ENCODE measurements at places on chromosomes 1 and 21.

- H3K4me3 ChIP-seq: no peak overlapping the region
- no peak for DNase-seq
- no peaks in the 10 kb centered on the region for H3K4me1 ChIP-seq
Observed at GRCh38 chr1:64683419-64683818, 61.5 kb upstream of the RAVER2 start.

GRCh38 chr1:176448340-176448739 is 14.6 kb upstream of the PAPPA2 start:
- H3K4me1 ChIP-seq: no peaks in the 10 kb centered on the region
- no peak overlapping the region for H3K27ac ChIP-seq
- no peak overlapping the region for H3K4me3 ChIP-seq
- no peak for DNase-seq
- no peaks in the 10 kb centered on the region for H3K36me3 ChIP-seq

DNA sequence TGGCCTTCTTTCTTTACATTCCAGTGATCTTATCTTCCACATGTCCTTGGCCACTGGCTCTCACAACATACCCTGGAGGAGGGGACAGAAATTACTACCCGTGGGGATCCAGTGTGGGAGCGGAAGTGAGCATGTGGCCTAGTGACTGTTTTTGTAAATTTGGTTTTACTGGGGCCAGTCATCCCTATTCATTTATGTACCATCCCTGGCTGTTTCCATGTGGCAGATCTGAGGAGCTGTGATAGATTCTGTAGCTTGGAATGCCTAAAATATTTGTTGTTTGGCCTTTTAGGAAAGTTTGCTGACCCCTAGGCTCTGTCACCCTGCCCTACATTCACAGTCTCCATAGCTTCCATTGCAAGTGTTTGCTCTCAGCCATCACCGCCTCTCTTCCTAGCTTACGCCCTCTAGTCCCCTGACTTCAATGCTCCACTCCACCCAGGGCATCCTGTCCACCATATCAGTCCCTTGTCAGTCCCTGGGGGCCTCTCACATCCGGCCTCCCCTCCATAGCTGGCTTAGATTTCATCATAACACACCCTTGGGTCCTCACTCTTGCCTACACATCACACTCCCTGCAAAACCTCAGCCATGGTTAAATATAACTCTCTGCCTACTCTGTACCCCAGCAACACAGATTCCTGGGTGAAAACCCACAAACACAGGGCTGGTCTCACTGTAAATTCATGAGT is 25.8 kb downstream of the DHCR24 start:
- no peaks in the 10 kb centered on the region for H3K27me3 ChIP-seq
- peaks cover 13% of the 10 kb centered on the region for H3K4me1 ChIP-seq
- H3K36me3 ChIP-seq: peaks cover 6% of the 10 kb centered on the region
- DNase-seq: no peak
- peak overlapping the region; percentile 2 for H3K27ac ChIP-seq
- no peak overlapping the region for H3K4me3 ChIP-seq

GRCh38 chr21:29654855-29655254 is 284.9 kb downstream of the GRIK1 start:
- H3K36me3 ChIP-seq: no peaks in the 10 kb centered on the region
- H3K4me1 ChIP-seq: no peaks in the 10 kb centered on the region
- no peaks in the 10 kb centered on the region for H3K27me3 ChIP-seq
- no peak for DNase-seq
- no peak overlapping the region for H3K27ac ChIP-seq

GRCh38 chr1:101122452-101123166 is 97.0 kb upstream of the DPH5 start:
- H3K27ac ChIP-seq: no peak overlapping the region
- H3K36me3 ChIP-seq: no peaks in the 10 kb centered on the region
- peaks cover 12% of the 10 kb centered on the region for H3K4me1 ChIP-seq
- no peaks in the 10 kb centered on the region for H3K27me3 ChIP-seq

DNA sequence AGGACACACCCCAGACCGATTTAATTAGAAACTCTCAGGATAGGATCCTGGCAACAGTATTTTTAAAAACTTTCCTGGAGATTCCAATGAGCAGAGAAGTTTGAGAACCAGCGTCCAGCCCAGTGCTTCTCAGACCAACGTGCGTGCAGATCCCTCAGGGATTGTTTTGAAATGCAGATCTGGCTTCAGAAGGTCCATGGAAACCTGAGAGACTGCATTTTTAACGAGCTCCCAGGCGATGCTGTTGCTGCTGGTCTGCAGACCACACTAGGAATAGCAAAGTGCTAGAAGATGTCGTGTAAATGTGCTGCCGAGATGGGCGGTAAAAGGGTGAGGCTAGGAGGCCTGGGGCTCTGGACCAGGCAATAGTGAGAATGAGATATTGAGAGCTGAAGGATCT is 18.4 kb upstream of the CASQ1 start:
- DNase-seq: no peak
- no peaks in the 10 kb centered on the region for H3K36me3 ChIP-seq
- no peak overlapping the region for H3K27ac ChIP-seq
- no peak overlapping the region for H3K4me3 ChIP-seq
- peaks cover 16% of the 10 kb centered on the region for H3K4me1 ChIP-seq

DNA sequence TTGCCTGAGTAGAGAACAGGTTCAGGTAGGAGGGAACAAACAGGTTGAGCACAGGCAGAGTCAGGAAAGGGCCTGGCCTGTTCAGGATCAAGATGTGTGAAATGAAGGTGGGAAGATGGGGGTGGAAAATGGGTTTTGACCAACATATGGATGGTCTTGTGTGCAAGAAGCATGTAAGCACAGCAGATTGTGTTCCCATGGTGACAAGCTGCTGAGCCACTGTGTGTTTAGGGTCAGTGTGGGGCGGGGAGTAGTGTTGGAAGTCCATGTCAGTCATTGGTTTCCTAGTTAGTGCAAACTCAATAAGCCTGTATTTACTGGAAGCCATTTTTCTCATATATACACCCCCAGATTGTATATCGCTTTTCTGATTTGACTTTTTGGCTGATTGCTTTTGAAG is 111.9 kb downstream of the CAMTA1 start:
- no peaks in the 10 kb centered on the region for H3K36me3 ChIP-seq
- H3K4me1 ChIP-seq: no peaks in the 10 kb centered on the region
- H3K27ac ChIP-seq: no peak overlapping the region
- H3K27me3 ChIP-seq: no peaks in the 10 kb centered on the region

DNA sequence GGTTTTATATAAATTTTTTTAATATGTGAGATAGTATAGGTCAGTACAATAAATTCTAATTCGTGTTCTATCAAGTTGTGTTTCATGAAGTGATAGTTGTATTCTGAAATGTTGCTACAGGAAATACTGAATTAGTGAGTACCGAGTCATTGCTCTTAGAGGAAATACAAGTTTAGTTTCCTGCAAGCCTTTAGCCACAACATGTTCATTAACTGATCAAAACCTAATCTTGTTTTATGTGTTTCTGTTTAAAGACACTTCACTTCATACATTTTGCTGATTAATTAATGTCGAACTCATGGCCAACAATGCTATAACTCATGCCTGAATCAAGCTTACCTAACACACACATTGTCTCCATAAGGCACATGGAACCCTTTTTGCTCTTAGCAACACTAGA is 43.6 kb downstream of the LRRC7 start:
- no peak for DNase-seq
- no peaks in the 10 kb centered on the region for H3K36me3 ChIP-seq

GRCh38 chr1:210695026-210695425 is 366.3 kb downstream of the HHAT start:
- H3K4me1 ChIP-seq: peaks cover 16% of the 10 kb centered on the region
- no peak overlapping the region for H3K27ac ChIP-seq
- H3K27me3 ChIP-seq: no peaks in the 10 kb centered on the region
- no peak for DNase-seq

GRCh38 chr1:56655991-56656613 is 11.0 kb downstream of the PRKAA2 start:
- no peaks in the 10 kb centered on the region for H3K36me3 ChIP-seq
- no peaks in the 10 kb centered on the region for H3K27me3 ChIP-seq
- H3K4me1 ChIP-seq: no peaks in the 10 kb centered on the region
- H3K27ac ChIP-seq: no peak overlapping the region
- no peak overlapping the region for H3K4me3 ChIP-seq

DNA sequence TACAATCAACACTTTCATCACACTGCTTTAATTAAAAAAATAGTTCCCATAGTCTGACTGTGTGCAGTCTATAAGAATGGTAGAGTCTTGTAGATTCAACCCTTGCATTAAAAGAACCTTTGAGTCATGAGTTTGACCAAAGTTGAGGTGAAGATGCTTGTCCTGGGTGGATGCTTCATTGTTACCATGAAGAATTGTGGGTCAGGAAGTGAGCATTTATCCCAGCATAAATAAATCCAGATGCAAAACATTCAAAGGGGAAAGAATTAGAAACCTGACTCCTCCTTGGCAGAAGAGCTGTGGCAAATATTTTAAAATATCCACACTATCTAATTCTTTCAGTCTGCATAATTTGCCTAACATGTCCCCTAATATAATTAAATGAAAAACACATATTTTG is 72.9 kb upstream of the SPAG17 start:
- no peaks in the 10 kb centered on the region for H3K4me1 ChIP-seq
- H3K27me3 ChIP-seq: no peaks in the 10 kb centered on the region
- H3K36me3 ChIP-seq: no peaks in the 10 kb centered on the region
- H3K27ac ChIP-seq: no peak overlapping the region
- no peak for DNase-seq
- H3K4me3 ChIP-seq: no peak overlapping the region

DNA sequence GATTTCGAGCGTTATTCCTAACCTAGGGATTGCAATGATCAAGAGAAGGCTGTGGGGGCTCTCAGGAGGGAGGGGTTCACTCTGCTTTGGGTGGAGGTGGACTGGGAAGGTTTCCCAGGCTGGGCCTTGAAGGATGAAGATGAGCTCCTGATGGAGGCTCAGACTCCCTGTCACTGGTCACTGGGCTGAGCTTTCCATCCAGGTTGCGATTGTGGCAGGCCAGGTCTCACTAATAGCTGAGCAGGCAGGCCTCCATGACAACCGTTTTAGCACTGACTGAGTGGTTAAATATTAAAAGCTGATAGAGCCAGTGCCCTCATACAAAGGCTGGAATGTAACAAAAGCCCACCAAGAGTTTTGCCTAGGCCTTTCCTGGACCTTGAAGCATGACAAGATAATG is 36.2 kb upstream of the EFCAB14 start:
- no peak for DNase-seq
- no peak overlapping the region for H3K27ac ChIP-seq
- peaks cover 2% of the 10 kb centered on the region for H3K27me3 ChIP-seq
- no peaks in the 10 kb centered on the region for H3K36me3 ChIP-seq
- H3K4me3 ChIP-seq: no peak overlapping the region

DNA sequence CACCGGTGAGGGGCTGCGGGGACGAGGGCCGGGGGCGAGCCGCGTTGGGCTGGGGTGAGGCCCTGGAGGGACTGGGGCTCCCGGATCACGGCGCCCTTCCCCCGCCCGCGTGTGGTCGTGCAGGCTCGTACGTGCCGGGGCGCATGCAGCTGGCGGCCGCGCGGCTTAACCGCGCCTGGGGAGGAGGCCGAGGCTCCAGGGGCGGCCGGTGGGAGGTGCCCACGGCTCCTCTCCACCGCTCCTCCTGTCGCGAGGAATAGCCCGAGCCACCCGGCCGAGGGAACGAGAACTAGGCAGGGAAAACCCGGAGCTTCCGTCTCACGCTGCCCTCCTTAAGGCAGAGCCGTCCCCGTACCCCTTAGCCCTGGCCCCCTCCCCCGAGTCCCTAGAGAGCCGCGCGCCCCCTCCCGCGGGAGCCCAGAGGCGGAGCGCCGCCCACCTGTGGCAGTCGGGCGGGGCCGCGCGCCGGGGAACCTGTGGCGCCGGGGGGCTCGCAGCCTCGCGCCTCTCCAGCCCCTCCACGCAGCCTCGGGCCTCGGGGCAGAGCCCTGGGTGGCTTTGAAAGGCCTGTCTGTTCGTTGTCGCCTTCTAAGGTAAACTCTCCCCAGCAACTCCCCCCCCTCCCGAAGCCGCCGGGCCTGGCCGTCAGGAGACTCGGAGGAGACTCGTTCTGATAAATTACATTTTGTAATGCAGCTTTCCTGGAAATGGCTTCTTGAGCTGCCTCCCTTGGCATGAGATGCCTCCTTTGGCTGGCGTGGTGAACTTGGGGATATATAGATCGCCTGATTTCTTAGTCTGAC is 746 bp downstream of the AK4 start:
- H3K27ac ChIP-seq: no peak overlapping the region
- no peaks in the 10 kb centered on the region for H3K36me3 ChIP-seq
- H3K4me1 ChIP-seq: peaks cover 14% of the 10 kb centered on the region
- peaks cover 12% of the 10 kb centered on the region for H3K27me3 ChIP-seq

DNA sequence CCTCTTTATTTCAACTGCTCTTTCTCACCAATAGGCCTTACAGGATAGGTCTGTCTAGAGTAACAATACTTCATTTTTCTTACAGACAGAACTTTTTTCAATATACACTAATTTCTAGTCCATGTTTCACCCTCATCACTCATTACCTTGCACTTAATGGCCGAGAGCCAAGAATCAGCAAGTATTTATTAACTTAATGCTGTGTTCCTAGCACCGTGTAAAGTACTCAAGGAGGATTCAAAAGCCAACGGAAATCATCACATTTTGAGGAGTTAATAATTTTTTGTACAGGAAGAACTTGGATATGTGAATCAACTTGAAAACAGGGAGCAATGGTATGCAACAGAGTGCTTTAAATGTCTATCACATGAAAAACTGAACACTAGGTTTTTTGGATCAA is 102.0 kb downstream of the PTPN14 start:
- no peak for DNase-seq
- H3K27me3 ChIP-seq: no peaks in the 10 kb centered on the region
- no peak overlapping the region for H3K27ac ChIP-seq
- no peaks in the 10 kb centered on the region for H3K4me1 ChIP-seq

DNA sequence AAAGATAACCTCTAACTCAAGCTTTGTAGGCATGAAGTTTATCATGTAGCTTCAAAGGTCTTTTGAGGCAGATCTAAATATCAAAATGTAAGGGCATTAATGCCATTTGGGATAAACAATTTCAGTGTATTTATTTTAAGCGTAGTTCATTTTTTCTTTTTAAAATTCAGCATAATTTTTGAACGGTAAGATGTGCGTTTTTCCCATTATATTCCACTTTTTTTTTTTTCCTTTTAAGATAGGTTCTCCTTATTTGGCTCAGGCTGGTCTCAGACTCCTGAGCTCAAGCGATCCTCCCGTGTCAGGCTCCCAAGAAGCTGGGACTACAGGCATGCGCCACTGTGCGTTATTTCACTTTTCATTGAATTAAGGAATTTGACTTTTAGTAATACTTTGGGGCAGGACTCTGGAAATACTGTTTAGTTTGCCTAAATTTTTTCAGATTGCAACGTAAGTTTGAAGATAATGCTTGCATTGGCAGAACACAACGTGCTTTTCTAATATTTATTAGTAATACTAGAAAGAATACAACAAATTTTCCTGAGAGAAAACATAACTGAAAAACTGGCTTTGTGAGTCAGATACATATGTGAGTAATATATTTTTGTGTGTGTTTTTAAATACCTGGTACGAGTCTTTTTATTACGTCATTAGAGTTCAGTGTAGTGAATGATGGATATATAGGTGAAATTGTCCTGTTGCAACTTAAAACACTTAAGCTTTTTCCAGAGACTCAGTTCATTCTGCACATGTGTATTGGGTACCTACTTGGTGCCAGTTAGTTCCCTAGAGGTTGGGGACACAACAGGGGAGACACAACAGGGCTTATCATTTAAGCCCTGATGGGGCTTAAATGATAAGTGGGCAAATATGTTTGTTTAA is 2.2 kb downstream of the RALGPS2 start:
- DNase-seq: no peak
- peak overlapping the region; percentile 46 for H3K27ac ChIP-seq
- H3K27me3 ChIP-seq: no peaks in the 10 kb centered on the region
- H3K4me3 ChIP-seq: peak overlapping the region; percentile 73
- no peaks in the 10 kb centered on the region for H3K36me3 ChIP-seq

Measured in natural killer cell (primary cell).